ENCODE measurements at places on chromosomes 5 and 9.
A peak's percentile ranks its signal among the peaks of the same experiment; 100 is the strongest.

GRCh38 chr9:132201139-132201538 is 39.3 kb downstream of the NTNG2 start:
- DNase-seq = no peak

DNA sequence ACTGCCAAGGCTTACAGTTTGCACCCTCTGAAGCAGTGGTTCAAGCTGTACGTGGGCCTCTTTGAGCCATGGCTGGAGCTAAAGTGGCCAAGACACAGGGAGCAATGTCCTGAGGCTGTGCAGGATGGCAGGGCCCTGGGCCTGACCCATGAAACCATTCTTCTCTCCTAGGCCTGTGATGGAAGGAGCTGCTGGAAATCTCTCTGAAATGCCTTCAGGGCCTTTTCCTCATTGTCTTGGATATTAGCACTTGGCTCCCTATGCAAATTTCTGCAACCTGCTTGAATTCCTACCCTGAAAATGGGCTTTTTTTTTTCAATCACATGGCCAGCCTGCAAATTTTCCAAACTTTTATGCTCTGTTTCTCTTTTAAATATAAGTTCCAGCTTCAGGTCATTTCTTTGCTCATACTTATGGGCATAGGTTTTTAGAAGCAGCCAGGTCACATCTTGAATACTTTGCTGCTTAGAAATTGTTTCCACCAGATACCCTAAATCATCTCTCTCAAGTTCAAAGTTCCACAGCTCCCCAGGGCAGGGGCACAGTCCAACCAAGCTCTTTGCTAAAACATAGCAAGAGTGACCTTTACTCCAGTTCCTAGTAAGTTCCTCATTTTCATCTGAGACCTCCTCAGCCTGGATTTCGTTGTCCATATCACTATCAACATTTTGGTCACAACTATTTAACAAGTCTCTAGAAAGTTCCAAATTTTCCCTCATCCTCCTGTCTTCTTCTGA is 138.3 kb downstream of the OSTF1 start:
- no peak for DNase-seq

DNA sequence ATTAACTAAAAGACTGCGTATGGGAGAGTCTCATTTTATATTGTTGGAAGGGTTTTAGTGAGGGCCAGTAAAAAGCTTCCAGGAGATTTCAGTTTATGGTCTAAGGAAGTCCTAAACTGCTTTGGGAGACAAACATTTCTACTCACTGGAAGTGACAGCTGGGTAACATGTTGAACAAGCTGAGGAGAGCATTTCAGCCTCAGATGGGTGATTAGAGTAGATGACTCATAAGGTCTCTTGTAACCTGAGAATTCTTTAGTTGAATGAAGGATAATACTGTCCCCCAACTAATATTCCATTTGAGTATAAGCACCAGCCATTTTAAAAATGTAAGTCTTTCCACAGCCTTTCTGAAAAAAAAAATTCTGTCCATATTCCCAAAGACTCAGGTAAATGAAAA is 218.0 kb upstream of the C9orf72 start:
- DNase-seq = no peak

DNA sequence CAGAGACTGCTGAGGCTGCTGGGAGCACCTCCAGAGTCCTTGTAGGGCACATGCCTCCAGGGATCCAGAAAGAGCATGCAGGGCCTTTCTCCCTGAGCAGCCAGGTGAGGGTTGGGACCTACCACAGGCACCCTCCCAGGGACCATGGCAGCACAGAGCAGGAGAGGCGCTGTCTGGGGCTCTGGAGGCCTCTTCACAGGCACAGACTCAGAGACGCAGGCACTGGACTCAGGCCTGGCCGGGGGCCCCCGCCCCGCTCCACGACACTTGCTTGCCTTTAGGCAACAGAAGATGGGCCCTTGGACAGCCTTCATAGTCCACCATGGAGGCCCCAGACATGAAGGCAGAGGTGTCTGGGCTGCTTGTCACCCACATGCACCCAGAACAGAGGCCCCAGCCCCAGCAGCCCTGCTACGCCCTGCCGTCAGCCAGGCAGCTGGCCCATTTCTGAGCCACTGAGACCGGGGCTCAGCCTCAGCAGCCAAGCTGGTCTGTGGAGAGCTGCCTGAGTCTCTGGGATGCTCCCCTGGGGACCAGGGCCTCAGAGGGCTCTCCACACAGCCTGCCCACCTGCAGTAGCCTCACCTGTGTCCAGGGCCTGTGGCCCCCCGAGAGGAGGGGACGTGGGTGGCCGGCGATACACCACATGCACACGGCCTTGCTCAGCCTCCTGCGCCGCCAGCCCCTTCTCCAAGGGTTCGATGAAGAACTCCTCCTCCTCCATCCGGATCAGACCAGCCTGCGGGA is 72.8 kb downstream of the ADAMTS2 start:
- DNase-seq = no peak

- peak; percentile 48 for DNase-seq
Observed at GRCh38 chr9:133112663-133113026, 8.4 kb downstream of the RALGDS start.

- DNase-seq = no peak
Observed at GRCh38 chr9:4433379-4433778, 56.9 kb upstream of the SLC1A1 start.

GRCh38 chr9:78235762-78236550 is at the start of gene CEP78:
TSS of gene CEP78 (plus strand) at chr9:78236075. CDS start at chr9:78236351, 276 bp downstream.
- peak; percentile 78 for DNase-seq

DNA sequence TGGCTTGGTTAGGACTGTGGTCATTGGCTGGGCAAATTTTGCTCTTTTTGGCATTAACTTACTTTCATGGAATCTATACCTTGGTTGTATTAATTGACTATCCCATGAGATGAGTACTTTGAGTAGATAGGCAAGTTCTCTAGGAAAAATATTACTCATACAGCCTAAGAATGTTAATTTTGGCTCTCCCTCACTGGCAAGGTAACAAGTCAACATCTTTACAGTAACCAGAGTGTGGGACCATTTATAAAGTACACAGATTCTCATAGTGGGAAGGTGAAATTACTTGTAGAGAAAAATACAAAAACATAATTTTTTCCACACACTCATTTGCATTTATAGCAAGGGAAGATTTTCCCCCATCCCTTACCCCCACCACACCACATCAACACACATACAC is 154.6 kb upstream of the ZNF608 start:
- no peak for DNase-seq

- no peak for DNase-seq
Observed at GRCh38 chr9:36479101-36479500, 79.0 kb upstream of the RNF38 start.

- no peak for DNase-seq
Observed at GRCh38 chr5:38673671-38674071, 117.2 kb upstream of the LIFR start.

DNA sequence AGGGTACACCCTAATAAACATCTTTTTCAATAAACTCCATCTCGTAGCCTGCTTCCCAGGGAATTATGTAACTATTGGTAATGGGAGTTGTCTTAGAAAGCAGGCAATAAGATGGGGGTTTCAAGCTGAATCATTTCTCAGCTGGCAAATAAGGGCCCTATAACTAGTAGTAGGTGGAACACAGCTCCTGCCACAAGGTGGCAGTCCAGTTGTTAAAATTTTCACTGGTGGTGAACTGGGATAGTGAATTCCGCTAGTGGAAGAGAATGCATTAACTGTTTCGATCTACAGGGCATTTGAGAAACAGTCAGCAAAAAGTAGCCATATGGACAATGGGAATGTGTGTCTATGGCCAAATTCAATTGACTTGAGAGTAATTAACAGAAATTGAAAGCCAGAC is 27.7 kb downstream of the PCDHB15 start:
- DNase-seq = no peak

DNA sequence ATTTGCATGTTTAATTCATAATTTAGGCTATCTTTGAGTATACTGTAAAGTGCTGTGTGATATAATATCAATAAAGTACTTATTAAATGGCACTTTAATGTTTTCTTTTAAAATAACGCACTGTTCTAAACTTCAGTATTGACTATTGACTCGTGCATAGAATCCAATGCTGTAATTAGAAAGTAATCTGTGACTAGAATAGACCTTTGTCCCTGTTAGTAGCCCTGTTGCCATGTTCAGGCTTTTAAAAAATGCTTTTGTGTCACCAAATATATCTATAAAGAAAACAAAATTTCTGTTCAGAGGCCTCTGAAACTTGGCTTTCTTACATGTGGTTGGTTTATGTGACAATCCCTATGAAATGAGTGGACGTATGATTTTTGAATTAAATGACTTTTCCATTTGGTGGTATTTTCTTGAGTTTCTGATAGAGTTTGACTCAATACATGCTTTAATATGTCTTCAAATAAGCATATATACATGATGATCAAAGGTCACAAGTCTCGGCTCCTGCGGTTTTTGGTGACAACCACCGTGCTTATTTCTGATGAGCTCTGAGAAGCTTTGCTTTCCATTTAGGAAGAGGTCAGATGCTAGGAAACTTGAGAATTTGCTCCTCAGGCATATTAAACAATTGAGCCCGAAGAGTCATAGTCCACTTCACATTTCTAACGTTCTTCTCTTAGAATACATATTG is 174.7 kb downstream of the NR3C1 start:
- peak; percentile 4 for DNase-seq

GRCh38 chr9:123894822-123895221 is 35.1 kb downstream of the DENND1A start:
- no peak for DNase-seq

GRCh38 chr9:1051584-1052275 is 1.6 kb downstream of the DMRT2 start:
- DNase-seq = no peak

DNA sequence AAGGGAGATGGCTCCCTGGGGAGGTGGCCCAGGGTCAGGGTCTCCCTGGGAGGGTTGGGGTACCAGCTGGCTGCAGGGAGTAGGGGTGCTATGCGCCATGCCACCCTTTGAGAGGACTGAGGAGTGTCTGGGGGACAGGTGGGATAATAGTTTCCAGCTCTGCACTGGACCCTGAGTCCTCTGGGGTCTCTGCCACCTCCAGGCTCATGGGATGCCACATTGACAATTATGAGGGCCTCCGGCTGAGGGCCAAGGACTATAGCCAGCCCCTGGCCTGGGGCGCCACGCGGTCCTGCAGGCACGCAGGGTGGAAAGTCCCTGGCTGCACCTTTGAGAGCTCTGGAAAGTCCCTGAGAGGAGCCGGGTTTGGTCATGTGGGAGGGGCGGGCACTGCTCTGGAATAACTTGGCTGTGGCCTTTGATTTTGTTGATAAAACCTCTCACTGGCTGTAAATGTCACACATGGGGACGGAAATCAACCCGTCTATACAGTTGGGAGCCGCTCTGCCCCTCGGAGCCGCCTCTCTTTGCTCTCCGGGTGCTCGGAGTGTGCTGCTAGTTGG is 16.0 kb downstream of the TRAF2 start:
- peak; percentile 85 for DNase-seq

DNA sequence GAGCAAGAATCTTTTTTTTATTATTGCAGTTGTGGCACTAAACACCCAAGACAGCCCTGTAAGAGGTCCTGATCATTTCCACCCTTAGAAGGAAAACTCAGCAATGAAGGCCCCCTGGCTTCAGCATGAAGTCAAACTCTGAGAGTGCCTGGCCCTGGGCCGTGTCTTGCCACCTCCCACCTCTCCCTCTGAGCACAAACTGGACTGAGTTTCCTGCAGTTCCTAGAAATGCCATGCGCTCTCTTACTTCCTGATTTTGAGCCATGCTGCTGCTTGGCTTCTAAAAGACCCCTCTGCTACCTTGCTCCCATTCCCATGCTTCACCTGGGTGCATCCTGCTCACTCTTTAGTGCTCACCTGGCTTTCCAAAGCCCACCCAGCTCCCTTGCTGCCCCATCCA is 140.4 kb upstream of the KLF9 start:
- DNase-seq = no peak

- DNase-seq = no peak
Observed at GRCh38 chr5:55356896-55357295, 49.1 kb downstream of the MTREX start.

- no peak for DNase-seq
Observed at GRCh38 chr9:8838136-8838535, 1038.6 kb upstream of the DMAC1 start.

DNA sequence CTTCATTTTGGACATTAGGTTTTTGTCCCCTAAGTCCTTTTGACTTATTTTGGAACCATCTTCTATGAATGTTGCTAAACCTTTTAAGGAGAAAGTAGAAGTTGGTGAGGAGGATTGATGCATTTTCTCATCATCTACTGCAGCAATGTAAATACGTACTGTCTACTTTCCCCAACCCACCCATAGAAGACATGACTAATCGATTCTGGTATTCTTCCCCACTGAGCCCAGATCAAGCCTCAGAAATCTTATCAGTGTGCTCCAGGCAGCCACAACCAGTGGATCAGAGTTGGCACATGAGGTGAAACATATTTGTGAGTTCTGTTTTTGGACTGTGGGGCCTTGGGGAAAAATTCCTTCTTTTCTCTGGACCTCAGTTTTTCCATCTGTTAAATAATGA is 57.7 kb downstream of the FGF18 start:
- DNase-seq = no peak

GRCh38 chr9:114223564-114224246 is 68.4 kb downstream of the COL27A1 start:
- no peak for DNase-seq

DNA sequence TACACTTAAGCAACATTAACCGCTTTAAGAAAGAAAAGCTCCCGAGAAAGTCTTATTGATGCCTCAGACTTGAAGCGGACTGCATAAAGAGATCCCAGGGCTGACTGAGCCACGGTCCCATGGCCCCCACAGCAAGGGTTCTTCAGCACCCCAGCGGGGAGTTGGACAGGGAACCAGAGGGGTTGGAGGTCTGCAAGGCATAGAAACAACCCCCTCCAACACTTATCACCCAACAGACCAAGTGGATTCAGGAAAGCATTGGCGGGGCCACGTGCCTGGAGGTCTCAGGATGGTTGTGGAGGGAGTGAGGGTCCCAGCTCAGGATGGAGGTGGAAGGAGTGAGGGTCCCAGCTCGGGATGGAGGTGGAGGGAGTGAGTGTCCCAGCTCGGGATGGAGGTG is 143.7 kb upstream of the IRX2 start:
- DNase-seq = no peak

DNA sequence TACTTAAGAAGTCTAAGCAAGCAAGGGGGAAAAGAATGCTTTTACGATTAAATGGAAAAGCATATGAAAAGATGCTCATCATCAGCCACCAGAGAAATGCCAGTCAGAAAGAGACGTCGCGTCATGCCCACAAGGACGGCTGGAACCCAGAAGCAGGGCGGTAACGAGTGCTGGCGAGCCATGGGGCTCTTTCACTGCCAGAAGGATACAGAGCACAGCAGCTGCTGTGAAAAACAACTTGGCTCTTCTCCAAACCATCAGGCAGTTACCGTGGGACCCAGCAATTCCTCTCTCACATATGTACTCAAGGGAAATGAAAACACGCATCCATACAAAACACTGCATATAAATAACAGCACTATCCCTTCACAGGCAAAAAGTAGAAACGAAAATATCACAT is 95.5 kb downstream of the CAMSAP1 start:
- DNase-seq = no peak

All from effector CD4-positive, alpha-beta T cell (primary cell).